ENCODE measurements at places on chromosomes 16 and 17.

DNA sequence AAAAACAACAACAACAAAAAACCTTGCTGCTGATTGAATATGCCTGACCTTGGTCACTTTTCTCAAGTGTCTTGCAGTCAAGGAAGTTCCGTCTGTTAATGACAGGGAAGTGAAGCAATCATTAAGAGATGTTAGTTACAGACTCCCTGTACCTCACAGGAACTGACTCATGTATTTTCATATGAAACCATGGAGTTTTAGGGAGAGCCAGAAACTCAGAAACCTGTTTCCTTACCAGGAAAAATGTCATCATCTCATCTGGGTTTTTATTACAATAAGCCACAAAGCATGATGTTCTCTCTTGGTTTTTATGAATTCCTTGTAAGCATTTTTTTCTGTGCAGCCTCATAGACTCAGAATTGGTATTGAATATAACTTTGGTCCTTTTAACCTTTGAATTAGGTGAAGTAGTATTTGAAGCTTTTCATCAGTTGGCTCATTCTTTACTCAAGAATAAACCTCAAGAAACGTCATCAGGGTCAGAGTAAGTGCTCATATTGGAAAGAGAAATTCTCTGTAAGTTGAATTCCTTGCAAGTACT is 10.3 kb downstream of the LYRM1 start:
- no peak for DNase-seq

DNA sequence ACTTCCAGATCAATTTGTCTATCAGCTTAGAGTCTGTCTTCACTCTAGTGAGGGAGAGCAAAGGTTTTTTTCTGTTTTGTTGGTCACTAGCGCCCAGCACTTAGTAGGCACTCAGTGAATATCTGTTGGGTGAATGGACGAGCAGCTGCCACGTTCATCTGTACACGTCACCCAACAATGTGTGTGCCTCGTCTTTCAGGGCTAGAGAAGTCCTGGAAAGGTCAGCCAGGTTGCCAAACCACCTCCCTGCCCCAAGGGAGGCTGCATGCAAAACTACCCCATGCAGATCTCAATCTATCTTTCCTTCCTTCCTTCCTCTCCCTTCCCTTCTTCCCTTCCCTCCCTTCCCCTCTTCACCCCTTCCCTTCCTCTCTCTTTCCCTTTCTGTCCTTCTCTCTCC is 340.9 kb downstream of the SOX9 start:
- no peak for DNase-seq

DNA sequence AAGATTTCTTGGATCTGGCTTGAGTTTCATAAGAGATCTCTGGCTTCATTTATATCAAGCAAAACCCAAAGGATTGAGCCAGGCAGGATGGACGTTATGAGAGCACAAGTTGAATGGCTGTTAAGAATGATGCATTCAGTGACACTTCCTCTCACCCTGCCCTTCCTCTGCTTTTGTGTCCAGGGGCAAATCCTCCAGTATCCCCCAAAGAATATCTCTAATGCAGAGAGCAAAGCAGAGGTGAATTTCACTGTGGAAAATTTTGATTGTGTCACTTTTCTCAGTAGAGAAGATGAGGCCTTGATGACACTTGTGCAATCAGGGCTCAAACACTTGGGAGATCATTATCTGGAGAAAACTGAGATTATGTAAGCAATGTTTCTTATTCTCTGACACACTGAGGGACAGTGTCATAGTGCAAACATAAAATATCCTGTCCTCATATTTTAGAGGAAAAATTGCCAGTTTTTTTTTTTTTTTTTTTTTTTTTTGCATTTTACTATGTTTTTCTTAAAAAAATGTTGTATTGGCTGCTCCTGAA is 25.3 kb downstream of the MARCHF10 start:
- DNase-seq, result no peak

GRCh38 chr16:7820816-7821215 is 488.2 kb downstream of the RBFOX1 start:
- DNase-seq, result no peak

GRCh38 chr17:79539944-79540705 is 70.7 kb downstream of the RBFOX3 start:
- DNase-seq, result no peak

GRCh38 chr16:14244196-14245010 is 173.3 kb downstream of the MRTFB start:
- DNase-seq, result no peak

GRCh38 chr17:57145347-57145746 is 60.3 kb downstream of the AKAP1 start:
- no peak for DNase-seq

- no peak for DNase-seq
Observed at GRCh38 chr17:66255112-66255511, 25.9 kb upstream of the APOH start.

DNA sequence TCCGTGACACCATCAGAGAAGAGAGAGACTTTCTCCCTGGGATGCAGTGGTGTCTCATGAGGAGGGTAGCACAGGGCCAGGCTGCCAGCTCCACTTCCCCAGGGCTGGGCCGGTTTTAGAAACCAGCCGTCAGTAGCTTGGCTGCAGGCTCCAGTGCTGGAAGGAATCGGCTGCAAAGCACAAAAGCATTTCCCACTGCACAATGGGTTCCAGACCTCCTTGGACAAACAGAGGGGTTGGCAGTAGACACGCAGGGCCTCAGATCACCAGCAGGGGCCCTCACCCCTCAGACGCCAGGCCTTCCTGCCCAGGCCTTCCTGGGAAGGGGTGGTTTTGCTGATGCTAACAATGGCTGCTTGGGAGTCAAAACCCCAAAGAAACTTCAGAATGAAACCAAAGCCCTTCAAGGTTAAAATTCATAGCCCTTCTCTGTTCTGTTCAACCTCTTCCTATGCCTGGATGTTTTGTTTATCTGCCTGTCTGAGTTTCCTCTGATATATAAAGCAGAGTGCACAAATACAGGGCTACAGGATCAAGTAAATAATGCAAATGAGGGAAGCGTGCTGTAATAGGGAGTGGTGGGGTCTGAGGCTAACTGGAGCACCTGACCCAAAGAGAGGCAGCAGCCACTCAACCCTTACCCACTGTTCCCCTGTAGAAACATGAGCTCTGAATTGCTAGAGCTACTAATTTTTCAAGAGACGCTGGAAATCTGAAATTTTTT is 26.2 kb downstream of the TEKT5 start:
- peak; percentile 41 for DNase-seq

DNA sequence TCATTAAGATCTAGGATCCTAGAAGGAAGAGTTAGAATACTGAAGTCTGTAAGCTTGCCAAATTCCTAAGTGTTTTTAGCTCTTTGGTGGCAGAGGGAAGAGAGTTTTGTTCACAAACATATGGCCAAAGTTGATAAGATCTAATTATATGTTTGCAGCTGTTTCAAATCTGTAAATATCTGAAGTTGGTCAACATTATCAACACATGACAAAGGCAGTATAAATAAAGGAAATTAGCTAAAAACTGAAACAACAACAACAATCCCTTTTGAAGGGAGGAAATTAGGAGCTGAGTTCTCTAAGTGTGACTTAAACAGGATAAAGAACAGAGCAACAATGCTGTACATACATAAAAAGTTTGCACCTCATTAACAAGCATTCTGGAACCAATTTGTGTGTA is 208.7 kb downstream of the KCNJ2 start:
- no peak for DNase-seq

DNA sequence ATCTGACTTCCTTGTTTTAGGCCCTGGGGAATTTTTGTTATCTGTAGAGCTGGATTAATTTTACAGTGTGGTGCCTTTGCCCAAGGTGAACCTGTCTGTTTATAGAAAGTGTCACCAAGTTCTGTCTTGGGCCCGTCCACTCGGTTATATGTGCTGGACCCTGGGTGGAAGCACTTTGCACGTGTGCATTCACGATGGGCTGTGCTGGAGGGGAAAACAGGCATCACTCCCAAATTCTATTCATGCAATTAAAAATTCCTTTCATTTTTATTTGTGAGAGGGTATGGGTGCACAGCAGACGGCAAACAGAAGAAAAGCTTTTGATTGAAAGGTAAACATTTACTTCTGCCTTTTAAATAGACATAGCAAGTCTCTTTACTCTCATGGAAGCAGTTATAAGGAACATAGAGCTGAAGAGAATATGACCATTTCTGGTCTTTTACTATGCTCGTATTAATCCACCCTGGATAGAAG is 101.2 kb downstream of the WWOX start:
- no peak for DNase-seq

DNA sequence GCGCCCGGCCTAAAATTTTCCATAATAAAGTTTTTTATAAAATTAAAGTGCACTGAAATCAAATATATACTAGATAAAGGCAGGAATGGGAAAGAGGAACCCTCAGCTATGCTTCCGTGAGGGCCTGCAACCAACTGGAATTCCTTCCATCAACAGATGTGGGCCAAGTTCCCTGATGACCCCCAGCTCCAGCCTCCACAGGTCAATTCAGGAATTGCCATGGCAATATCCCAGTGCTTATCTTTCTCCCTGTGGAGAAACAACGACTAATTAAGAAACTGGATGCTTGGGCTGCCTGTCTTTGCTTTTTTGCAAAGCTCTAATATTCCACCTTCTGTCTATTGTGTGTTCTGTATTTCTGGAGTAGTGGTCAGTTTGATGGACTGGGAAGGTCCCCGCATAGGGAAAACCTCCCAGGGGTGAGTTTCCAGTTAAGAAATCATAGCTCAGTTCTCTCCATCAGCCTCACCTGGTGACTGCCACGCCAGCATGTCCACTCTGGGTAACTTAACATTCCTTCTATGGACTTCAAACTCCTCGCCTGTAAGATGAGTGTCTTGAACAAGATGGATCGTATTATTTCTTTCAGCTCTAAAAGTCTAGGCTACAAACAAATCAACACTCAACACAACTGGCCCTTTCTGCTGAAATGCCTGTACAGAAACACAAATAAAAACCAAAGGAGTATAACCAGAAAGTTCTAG is 67.9 kb downstream of the CREBBP start:
- DNase-seq, result no peak

DNA sequence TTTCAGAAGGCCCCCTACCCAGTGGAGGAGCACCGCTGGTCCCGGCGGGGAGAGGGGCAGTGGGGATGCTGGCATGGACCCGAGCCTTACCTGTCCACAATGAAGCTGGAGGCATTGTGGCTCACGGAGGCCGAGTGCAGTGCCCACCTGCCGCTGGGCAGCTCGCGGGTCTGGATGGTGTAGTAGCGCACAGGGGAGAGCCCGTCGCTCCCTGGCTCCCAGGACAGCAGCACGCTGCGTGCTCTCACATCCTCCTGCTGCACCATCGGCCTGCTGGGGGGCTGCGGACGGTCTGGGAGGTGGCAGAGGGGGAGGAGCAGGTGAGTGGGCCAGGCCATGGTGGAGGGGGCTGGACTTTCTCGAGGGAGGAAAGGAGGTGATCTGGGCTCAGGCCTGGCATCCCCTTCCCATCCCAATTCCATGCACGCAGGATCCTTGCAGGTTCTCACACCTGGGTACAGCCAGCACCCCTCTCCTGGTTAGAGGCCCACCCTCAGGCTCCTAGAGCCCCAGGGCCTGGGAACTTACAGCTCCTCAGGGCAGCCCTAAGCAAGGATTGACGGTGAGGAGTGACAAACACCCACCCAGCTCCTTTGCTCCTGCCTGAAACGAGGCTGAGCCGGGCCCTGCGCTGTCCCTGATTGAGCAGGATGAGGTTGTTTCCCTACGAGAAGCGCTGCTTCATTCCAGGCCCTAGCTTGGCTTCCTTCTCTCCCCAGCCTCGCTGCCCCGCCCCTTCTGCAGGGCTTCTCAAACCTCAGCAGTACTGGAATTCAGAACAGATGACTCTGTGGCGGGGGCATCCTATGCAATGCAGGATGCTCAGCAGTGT is 76.2 kb upstream of the CDC42EP4 start:
- DNase-seq, result peak; percentile 39

- no peak for DNase-seq
Observed at GRCh38 chr17:45792437-45792836, 8.3 kb downstream of the CRHR1 start.

- no peak for DNase-seq
Observed at GRCh38 chr16:23286131-23286532, 16.0 kb upstream of the SCNN1B start.

DNA sequence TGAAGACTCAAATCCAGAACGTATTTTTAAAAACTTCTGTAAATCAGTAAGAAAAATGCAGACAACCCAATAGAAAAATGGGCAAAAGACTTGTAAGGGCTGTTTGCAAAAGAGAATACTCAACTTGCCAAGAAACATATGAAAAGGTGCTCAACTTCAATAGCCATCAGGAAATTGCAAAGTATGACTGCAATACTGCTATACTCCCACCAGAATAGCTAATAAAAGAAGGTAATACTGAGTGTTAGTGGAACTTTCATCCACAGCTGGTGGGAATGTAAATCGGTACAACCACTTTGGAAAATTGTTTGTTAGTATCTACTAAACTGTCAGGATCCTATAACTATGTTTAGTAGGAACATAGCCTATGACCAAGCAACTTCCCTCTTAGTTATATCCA is 48.1 kb downstream of the TBX4 start:
- DNase-seq, result no peak

- DNase-seq, result peak; percentile 49
Observed at GRCh38 chr16:57534881-57535658, 1.3 kb downstream of the CCDC102A start.

DNA sequence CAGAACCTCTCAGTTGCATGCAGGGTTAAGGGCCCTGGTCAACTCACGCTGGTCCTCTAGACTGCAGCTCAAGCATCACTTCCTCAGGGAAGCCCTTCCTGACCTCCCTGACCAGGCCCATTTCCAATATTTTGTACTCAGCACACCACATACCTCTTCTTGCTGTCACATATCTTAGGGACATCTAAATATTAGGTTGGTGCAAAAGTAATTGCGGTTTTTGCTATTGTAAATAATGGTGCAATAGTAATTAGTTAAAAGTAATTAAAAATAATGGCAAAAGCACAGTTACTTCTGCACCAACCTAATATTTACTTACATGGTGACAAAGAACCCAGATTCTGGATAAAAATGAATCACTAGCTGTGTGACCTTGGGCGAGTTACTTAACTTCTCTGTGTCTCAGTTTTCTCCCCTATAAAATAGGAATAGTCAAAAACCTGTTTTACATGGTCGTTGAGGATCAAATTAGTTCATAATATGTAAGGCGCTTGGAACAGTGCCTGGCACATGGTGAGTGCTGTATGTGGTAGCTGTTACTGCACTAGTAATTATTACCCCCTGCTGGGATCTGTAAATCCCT is 177.4 kb downstream of the PRKCB start:
- no peak for DNase-seq

GRCh38 chr17:42997984-42998938 is at the start of gene RPL27:
Gene RPL27 (plus strand): TSS chr17:42998419. CDS start chr17:42998751, 332 bp downstream.
- peak; percentile 100 for DNase-seq

GRCh38 chr17:40355123-40355803 is 9.3 kb downstream of the GJD3 start:
- peak; percentile 87 for DNase-seq

All from femur (tissue), 1 donor.